ENCODE measurements at places on chromosomes 7 and 10.

GRCh38 chr7:29843726-29844125 lies 37.4 kb downstream of the WIPF3 start:
- DNase-seq = no peak

GRCh38 chr7:4167385-4167910 lies 514.6 kb upstream of the FOXK1 start:
- no peak for DNase-seq

- DNase-seq = no peak
These were observed 80.2 kb upstream of the SEMA3C start for GRCh38 chr7:80999100-80999499.

- DNase-seq = no peak
These were observed 133.0 kb downstream of the TSPAN12 start for GRCh38 chr7:120724955-120725354.

- DNase-seq = no peak
These were observed 84.0 kb downstream of the PTPN20 start for GRCh38 chr10:46995234-46995633.

- DNase-seq = no peak
These were observed 59.1 kb downstream of the HTR5A start for GRCh38 chr7:155129186-155129585.

- no peak for DNase-seq
These were observed 91.7 kb downstream of the SLC16A9 start for GRCh38 chr10:59617996-59618395.

- DNase-seq = no peak
These were observed 30.3 kb downstream of the TFPI2 start for GRCh38 chr7:93860261-93860660.

GRCh38 chr7:1460821-1461645 lies 1.8 kb upstream of the MICALL2 start:
- DNase-seq = no peak

- no peak for DNase-seq
These were observed 81.3 kb downstream of the OSBPL3 start for GRCh38 chr7:24898691-24899090.
